ENCODE measurements at places on chromosomes 7 and 10.

- no peak for DNase-seq
Observed at GRCh38 chr10:4191354-4191753, 406.3 kb upstream of the KLF6 start.

DNA sequence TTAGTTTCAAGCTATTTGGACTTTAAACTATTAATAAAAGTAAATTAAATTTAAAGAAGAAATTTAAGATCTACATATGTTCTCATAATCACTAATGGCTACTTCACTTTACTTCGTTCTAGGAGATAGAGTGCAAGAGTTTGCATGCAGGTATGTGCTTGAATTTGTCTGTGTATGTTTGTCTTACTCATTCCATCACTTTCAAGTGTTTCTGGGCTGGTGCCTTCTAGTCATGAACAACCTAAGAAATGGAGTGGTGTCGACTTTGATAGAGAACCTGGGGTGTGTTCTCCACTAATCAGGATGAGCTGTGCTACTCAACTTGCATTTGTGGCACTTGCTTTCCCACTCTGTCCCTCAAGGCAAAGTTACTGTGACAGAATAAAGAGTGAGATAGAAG, 169.9 kb downstream of the KCND2 start:
- no peak for DNase-seq

DNA sequence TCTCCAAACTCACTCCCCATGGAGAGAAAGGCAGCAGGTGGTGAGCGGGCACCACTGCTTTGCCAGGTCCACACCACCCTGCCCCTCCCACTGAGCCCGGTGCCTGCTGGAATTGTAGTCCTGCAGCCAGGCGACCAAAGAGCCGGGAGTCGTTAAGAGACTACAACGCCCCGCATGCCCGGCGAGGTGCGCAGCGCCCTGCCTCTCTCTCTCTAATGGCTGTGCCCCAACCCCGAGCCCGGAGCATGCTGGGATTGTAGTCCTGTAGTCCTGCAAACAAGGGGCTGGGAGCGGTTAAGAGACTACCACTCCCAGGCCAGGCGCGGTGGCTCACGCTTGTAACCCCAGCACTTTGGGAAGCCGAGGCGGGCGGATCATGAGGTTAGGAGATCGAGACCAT, 8.1 kb upstream of the ZNF727 start:
- DNase-seq: no peak

DNA sequence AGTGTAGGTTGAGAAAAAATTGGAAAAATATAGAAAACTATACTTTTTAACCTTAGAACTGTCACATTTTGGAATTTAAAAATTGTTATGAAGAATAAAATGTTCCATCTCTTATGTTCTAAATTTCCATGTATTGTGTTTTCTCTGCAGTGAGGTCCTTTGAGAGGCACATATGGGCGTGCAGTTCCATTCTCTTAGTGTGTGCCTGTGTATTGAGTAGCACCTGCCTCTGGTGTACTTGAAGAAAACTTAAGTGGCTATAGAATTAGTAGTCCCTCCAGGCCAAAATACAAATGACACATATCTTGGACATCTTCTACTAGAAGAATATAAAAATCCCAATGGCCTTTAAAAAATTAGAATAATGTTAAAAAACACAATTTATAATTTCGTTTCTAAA, 149.2 kb downstream of the BICC1 start:
- no peak for DNase-seq

GRCh38 chr10:95334805-95335144, 44.0 kb upstream of the PDLIM1 start:
- DNase-seq: no peak

DNA sequence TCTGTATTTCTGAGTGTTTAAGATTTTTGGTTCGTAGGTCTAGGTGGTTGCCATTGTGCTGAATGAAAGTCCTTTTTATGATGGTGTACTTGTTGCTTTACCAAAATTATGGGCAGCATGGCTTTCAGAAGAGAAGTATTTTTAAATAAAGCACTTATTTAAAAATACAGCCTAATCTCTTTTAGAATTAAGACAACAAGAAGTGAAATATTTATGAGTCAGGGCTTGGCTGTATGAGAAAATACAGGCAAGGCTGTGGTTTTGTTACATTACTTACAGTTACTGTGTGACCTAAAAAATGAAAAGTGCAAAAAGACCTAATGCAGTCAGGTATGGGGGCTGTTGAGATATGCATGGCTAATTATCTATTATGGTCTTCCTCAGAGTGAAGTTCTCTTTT, 185.2 kb upstream of the PPP1R3A start:
- no peak for DNase-seq

DNA sequence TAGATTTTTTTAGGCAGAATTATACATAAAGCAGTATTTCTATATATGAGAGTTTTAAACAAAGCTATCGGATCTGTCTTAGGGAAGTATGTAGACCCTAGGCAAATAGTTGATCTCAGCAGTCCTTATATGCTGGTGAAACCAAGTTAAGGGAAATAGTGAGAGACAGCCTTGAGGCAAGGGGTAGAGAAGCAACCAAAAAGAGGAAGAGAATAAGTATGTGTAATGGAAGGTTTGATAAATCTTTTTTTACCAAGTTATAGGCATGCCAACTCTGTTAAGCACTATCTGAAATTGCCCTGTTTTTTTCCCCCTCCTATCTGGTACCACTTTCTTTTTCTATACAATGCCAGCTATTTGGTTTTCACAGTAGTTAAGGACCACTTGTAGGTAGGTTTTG, 19.9 kb downstream of the SPAG6 start:
- DNase-seq: no peak

DNA sequence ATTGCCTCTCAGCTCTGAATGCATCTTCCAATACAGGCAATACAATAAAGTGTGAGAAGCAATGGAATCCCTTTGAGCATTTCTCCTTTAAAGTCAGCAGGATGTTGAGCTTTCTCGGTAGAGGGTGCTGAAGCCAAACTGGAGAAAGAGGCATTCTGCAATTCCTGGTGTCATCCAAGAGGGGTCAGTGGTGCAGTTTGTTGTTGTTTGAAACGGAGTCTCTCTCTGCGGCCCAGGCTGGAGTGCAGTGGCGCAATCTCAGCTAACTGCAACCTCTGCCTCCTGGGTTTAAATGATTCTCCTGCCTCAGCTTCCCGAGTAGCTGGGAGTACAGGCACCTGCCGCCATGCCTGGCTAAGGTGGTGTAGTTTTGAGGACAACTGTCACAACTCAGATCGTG, 486.5 kb downstream of the CALN1 start:
- no peak for DNase-seq

GRCh38 chr7:151317936-151318335, 23.7 kb upstream of the NUB1 start:
- no peak for DNase-seq

DNA sequence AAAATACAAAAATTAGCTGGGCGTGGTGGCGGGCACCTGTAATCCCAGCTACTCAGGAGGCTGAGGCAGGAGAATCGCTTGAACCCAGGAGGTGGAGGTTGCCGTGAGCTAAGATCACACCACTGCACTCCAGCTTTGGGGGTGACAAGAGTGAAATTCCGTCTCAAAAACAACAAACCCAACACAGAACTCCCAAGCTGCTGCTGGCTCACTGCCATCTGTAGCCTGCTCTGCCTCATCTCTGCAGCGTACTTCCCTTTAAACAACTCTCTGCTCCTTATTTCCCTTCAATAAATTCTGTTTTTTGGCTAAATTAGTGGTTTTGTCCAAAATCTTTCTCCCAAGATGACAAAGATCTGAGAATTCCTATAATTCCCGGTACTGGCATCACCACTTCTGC, 189.2 kb upstream of the GALNT17 start:
- no peak for DNase-seq

- DNase-seq: peak; percentile 26
Observed at GRCh38 chr7:142089035-142089434, 22.5 kb upstream of the MGAM2 start.

GRCh38 chr10:100515612-100516011, 4.0 kb downstream of the SEC31B start:
- no peak for DNase-seq

- no peak for DNase-seq
Observed at GRCh38 chr7:137880432-137880831, 33.7 kb upstream of the DGKI start.

DNA sequence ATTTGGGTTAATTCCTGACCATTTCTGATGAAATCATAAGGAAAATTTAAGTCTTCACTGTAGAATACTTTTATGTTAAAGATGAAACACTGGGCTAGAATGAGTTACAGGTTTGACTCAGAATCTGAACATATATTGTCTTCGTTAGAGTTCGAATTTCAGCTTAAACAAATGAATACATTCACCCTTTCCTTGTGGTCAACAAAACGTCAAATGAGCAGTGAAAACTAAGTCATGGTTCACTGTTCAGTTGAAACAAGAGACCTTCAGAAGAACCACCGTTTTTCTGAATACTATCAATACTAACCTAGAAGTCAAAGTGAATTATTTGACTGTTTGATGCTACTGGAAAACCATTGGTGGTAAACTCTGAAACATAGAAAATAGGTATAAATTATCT, 235.2 kb upstream of the ZWINT start:
- no peak for DNase-seq

- DNase-seq: no peak
Observed at GRCh38 chr7:149736478-149737360, 36.7 kb downstream of the ZNF467 start.

DNA sequence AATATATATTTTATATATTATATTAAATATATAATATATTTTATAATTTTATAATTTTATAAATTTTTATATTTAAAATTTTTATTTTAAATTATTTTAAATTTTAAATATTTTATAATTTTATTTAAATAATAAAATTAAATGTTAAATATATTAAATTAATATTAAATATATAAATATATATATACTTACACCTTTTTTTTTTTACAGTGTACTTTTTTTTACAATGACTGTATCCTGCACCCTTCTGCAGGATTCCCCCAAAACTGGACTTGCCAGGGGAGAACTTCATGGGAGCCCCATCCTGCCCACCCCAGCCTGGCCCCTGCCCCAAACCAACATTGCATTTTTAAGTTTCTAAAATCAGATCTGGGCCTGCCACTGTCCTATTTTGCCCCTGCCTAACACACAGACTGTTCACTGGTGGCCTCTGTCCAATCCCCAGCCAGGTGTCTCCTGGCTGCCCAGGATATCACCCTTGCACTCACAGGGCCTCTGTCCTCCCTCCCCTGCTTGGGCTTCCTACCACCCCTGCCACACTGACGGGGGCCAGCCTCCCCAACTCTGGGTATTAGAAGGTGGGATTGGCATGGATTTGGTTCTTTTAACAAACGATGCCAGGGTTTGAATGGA, 138.0 kb downstream of the ADCY1 start:
- DNase-seq: no peak

- DNase-seq: peak; percentile 28
Observed at GRCh38 chr10:47438857-47439474, 44.9 kb downstream of the ANXA8 start.

DNA sequence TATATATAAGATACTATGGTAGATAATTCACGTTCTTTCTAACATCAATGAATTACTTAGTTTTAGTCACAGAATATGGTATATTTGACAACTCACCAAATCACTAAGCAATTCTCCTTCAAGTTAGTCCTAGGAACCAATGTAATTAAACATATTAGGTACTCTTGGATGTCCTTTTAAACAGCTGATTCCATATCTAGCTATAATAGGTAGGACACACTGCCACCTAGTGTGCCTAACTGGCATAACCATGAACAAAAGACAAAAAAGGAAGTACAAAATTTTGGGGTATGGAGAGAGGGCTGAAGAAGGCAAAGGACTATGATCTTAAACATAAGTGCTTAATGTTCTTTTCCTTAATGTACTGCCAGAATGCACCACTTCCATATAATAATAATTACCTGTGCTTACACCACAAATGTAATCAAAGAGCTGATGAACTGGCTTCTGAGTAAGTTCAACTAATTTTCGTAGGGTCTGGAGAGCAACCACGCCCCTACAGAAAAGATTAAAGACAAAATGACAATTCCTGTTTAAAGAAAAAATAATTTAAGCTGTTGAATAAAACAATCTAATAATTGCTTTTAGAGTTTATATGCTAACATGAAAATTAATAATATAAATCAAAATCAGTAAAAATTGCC, 28.7 kb downstream of the PNPLA8 start:
- DNase-seq: peak; percentile 55

GRCh38 chr7:73971704-73972341, 56.1 kb upstream of the ELN start:
- no peak for DNase-seq

- DNase-seq: no peak
Observed at GRCh38 chr7:44772440-44772839, 23.8 kb downstream of the ZMIZ2 start.

GRCh38 chr7:89839329-89839728, 314.9 kb upstream of the STEAP1 start:
- DNase-seq: no peak

GRCh38 chr7:127938588-127938987, 92.6 kb downstream of the LRRC4 start:
- DNase-seq: no peak

DNA sequence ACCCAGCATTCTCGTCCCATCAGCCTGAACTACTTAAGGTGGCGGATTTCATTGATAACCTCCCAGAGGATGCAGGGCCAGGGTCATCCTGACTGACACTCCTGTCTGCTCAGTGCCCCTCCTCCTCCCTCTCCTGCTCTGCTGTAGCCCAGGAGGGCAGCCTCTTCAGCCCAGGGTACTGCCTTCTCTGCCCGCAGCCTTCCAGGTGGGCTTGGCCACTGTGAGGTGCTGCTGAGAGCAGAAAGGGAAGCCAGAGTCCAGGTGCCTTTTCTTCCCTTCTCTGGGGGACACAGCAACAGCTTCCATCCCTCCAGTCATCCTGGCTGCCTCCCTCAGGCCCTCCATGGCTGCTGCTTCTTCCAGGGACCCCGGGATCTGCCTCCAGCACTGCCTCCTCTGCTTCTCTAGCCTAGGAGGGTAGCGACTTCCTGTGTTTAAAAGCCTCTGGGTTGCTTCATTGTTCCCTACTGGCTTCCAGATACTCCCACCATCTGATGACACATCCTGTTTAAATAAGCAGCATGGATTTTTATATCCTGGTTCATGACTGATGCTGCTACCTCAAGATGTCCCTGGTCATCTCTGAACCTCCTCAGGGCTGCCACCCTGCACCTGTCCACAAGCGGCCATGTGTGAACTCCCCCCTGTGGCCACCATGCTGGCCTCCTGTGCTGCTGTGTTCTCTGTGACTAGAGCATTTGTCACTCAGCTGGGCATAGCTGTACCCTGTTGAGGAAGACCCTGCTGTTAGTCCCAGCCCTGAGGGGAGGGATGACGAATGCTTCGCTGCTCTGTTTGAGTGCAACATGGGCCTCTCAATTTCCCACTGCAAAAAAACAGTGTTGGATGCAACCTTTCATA, 55.8 kb downstream of the AKR1C4 start:
- DNase-seq: no peak

DNA sequence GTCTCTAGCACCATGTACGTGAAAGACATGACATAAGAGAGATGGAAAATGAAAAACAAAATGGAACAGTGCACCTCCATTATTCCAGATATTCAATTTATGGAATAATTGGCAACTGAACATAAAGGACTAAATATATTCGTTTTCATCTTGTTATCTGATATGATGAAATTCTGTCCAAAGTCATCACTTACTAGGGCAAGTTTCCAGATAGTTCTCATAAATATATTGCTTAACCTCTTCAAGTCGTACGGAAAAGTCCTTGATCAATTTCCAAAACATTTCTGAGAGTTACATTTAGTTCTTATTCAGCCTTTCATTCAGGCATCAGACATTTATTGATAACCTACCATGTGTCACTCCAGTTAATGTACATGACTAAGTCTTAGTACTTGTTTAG, 185.2 kb downstream of the HGF start:
- no peak for DNase-seq

- peak; percentile 23 for DNase-seq
Observed at GRCh38 chr7:44375236-44375699, 49.9 kb upstream of the CAMK2B start.

- no peak for DNase-seq
Observed at GRCh38 chr7:137882261-137882668, 35.5 kb upstream of the DGKI start.

- no peak for DNase-seq
Observed at GRCh38 chr7:21318916-21319270, 109.0 kb upstream of the SP4 start.
